Amniotic epithelial cell (primary cell): ENCODE measurements at places on chromosomes 11 and 22.

DNA sequence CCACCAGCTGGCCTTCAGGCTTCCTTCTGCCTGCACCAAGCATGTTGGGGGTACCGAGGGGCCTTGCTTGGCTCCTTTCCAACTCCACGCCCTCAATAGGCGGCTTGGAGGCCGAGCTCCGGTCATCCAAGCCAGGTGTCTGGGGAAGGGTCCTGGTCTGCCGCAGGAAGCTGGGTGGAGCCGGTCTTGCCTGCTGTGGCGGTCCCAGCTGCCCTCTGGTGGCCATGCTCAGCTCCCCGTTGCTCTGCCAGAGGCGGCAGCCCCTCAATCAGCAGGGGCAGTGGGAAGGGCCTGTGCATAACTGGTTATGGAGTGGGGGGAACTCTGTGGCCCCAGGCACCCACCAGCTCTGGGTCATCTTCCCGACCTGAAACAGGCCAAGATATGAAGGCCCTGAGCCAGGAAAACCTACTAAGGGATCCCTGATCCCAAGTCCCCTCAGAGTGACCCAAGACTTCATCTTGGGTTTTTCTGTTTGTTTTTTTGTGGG lies 3.2 kb downstream of the ARVCF start:
- peak; percentile 36 for DNase-seq

DNA sequence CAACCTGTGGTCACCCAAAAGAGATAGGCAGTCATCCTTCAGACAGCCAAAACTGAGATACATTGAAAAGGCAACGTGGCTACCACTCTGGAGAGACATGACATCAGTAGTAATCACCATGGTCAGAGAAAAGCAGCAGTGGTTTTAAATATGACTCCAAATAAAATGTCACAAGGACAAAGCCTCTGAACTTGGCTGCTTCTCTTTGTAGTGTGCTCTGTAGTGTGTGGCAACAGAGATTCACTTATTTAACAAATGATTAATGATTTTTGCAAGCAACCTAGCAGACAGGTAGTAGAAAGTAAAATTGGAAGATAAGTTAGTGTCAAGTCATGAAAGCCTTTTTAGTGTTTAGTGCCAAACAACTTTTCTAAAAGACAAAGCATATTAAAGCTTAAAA lies 63.5 kb downstream of the PAX6 start:
- DNase-seq, result no peak

DNA sequence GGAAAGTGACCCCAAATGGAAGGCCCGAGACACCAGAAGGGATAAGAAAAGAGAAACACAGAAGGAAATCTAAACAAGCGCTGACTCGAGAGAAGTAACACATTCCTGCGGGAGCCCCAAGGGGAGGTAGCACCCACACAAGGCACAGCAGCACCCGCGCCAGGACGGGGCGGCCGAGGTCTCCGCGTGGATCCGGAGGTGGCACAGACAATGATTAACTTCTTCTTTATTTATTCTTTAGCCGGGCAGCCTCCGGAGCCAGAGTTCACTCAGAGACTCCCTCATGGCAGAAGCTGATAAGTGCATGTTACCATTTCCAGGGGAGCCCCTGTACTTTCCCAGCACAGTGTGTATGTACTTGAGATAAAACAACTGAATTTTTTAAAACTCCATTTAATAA lies 5.1 kb downstream of the TOLLIP start:
- peak; percentile 26 for DNase-seq

- DNase-seq, result no peak
Observed at GRCh38 chr11:92751594-92751993, 217.9 kb upstream of the MTNR1B start.

GRCh38 chr11:70788248-70789022 lies 390.1 kb downstream of the CTTN start:
- peak; percentile 58 for DNase-seq

GRCh38 chr11:96481771-96482170 lies 92.0 kb downstream of the JRKL start:
- peak; percentile 16 for DNase-seq

DNA sequence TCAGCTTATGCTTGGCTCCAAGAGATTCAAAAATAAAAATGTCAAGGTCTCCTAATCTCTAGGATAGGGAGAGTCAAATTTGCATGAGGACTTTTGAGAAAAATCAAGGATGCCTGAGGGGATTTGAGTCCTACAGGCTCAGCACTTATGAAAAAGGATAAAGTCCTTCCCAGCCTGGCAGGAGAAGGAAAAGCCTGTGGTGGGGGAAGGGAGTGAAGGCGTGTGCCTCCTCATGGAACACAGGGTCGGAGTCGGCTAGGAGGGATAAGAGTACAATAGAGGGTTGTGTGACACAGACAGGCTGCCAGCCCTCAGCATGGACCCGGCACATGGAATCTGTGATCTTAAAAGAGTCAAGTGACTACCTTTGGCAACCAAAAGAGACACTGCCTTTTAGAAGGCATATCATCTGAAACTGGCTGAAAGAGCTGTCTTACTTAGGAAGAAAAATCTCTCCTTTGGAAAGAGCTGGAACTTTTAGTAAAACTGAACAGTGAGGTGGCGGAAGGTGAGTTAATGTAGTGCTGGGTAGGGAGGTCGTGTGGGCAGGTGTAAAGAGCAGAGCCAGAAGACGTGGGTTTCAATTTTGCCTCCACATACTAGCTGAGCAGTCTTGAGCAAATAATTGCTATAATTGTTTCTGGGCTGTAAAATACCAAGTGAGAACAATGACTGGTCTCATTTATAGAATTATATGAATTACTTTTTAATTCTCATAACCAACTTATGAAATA lies 58.8 kb upstream of the RDX start:
- DNase-seq, result no peak
